ENCODE measurements at places on chromosomes 4 and X.

- DNase-seq: no peak
Observed at GRCh38 chr4:180947425-180947824, 1295.8 kb upstream of the TENM3 start.

- DNase-seq: no peak
Observed at GRCh38 chrX:13938829-13939530, 90.7 kb downstream of the GEMIN8 start.

DNA sequence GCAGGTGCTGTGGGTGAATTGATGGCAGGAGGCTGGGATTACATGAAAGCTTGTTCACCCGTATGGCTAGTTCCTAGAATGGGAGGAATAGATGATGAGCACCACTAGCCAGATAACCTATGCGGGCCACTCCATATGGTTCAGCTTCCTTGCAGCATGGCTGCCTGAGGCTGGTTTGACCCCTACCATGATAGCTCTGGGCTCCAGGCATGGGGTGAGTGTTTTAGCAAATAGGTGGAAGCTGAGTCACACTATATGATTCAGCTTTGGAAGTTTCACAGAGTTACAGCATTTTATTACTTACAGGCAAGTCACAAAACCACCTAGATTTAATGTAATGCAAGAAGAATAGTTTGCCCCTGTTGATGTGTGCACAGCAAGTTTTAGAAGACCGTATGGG lies 603.2 kb downstream of the STIM2 start:
- no peak for DNase-seq

DNA sequence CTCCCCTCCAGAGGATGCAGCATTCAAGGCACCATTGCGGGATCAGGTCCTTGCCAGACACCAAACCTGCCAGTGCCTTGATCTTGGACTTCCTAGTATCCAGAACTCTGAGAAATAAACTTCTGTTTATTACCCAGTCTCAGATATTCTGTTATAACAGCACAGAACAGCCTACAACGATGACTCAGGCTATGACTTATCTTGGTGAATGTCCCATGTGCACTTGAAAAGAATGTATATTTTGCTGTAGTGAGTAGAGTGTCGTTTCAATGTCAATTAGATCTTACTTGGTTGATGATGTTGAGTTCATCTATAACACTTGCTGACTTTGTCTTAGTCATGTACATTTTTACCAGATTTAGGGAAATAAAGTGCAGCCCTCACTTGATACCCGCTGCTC lies 34.5 kb upstream of the PGRMC1 start:
- no peak for DNase-seq

DNA sequence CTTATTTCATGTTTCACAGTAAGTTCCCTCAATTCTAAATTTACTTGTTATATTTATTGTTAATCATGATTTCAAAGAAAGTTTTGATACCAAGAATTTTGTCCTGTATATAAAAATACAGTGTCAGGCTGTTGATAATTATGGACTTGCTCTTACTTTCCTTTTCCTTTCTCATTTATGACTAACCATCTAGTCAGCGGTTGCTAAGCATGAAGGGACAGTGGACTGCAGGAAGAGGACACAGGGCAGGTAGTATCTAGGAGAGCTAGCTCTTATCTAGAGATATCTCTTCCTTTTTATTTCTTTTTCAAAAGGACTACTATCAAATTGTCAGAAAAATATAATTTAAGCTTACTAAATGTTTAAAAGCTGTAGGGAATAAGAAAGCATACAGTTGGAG lies 1.6 kb downstream of the OPRPN start:
- no peak for DNase-seq

GRCh38 chr4:77149789-77150188 lies 7.2 kb upstream of the CCNG2 start:
- DNase-seq: no peak

DNA sequence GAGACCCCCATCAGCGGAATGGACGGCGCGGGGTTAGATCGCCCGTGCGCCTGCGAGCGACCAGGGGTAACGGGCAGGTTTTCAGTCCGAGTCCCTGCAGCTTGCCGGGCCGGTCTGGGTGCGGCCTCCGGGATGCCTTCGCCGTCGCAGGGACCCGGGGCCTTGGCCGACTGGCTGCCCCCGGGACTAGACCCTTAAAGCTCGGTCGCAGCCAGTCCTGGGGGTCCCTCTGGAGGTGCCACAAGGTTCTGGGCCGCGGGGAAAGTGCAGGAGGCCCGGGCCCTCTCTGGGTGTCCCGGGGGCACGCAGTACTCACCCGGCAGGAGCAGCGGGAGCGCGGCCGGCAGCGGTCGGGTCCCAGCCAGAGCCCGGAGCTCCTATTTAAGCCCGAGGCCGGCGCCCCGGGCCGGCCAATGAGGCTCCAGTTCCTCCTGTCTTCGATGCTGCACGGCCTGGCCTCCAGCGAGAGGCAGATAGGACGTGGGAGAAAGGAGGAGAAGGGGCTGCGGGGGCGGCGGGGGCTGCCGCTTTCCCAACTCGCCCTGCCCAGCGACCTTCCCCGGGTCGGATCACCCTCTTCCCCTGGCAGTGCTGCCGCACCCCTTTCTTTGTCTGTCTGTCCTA lies at the start of gene SPON2:
TSS of gene SPON2 (minus strand) at position 356 of the 624 bp plus-strand sequence.
- DNase-seq: no peak

- DNase-seq: no peak
Observed at GRCh38 chr4:104930298-104930697, 216.4 kb upstream of the TET2 start.
